Activated CD4-positive, alpha-beta T cell treated with anti-CD3 and anti-CD28 coated beads, Interleukin-10, Interleukin-2, amounts not matched to agents 100 ng/mL and 50 ng/mL, durations not matched to agents 16 hours and 8 hours (primary cell): ENCODE measurements at places on chromosomes 5 and 9.
A peak's percentile ranks its signal among the peaks of the same experiment; 100 is the strongest.

GRCh38 chr5:168086746-168087145 is 204.7 kb upstream of the WWC1 start:
- no peak for DNase-seq

DNA sequence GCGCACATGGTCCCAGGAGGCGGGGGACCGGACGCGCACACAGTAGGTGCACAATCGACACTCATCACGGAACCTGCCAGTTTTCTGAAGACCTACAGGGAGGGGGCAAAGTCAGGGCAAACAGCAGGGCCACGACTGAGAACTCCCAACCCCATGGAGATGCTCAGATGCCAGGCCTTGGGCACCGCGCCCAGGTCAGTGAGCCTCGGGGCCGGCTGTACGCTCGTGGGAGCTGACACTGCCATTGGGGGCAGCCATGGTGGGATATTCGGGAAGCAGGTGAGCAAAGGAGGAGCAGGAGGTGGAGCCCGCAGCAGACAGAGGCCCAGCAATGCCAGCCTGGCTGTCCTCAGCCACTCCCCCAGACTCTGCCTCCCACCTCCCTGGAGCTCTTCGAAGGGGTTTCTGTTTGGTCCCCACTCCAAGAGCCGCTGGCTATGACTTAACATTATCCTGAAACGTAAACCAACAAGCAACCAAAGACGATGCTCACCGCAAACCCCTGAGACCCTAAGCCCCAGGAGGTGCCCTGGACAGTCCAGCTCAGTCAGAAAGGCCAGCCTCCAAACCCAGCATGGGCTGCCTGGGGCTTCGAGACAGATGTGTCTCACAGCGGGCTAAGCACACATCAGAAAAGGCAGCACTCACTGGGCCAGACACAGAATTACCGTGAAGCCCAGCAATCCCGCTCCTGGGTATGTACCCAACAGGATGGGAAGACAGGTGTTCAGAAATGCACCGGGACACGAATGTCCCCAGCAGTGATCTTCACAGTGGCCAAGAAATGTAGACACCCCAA is 78.4 kb downstream of the VAV2 start:
- DNase-seq: no peak

DNA sequence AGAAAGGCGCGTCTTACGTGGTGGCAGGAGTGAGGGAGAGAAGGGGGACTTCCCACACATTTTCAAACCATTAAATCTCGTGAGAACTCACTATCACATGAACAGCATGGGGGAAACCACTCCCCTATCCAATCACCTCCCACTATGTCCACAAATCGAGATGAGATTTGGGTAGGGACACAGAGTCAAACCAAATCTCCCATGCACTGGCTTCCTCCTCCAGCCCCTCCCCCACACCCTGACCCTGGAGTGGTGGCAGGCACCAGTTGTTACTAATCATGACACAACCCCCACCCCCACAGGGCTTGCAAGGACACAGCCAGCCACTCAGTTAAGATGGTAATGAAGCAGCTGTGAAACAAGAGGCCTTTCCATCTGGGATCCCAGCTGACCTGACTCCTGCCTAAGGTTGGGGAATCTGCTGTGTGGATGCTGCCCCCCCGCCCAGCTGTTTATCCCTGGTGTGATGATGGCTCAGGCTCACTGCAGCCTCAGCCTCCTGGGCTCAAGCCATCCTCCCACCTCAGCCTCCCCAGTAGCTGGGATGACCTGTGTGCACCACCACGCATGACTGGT is 57.1 kb upstream of the FUBP3 start:
- no peak for DNase-seq

DNA sequence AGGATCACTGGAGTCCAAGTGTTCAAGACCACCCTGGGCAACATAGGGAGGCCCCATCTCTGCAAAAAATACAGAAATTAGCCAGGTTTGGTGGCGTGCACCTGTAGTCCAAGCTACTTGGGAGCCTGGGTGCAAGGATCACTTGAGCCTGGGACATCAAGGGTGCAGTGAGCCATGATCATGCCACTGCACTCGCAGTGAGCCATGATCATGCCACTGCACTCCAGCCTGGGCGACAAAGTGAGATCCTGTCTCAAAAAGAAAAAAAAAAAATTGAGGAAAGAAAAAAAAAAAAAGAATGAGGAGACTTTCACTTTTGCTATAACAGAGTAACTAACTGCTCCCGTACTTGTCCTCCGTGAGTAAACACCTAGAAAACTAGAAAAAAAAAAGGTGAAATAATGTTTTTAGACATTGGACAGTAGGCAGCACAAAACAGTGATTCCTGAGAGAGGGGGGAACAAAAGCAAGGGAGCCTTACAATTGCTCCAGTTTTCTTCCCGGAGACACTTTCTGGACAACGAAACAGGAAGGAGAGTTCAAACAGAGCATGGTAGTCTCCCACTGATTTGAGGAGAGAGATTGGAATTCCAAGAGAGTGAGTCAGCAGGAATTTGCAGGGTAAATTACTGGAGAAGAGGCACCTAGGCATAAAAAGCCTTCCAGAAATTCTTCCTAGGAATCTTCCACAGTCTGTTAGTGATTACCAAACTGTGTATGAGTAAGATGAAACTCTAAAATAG is 6.9 kb upstream of the ZBTB5 start:
- no peak for DNase-seq

DNA sequence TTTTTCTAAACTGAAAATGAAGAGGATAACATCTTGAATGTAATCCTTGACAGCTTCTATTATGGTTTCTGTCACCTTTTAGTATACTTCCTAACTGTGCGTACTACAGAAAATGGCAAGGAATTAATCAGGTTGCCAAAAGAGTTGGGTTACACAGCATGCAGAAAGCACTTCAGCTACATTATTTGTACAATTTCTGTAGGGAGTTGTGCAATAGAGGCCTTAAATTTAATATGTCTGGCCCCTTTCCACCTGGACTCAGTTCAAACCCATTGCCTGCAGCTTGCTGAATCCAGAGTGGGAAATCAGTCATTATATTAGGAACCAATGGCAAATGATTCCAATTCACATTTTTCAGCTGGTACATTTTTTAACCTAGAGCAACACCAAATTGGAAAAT is 549.7 kb downstream of the CSNK1G3 start:
- no peak for DNase-seq

DNA sequence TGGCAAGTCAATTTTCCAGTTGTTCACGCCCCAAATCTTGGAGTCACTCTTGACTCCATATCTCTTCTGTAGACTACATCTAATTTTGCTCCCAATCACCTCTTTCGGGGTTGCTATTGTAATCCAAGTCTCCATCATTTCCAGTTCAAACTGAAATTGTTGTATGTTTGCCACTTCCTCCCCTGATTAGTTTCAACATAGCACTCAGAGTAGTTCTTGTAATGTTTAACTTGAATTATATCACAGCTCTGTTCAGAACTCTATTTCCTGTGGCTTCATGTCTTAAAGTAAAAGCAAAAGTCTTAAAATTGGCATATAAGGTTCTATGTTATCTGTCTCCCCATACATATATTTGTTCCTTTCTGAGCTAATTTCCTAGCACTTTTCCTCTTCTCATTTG is 348.5 kb upstream of the RIOK2 start:
- DNase-seq: no peak

- no peak for DNase-seq
Observed at GRCh38 chr5:113552137-113552536, 38.6 kb downstream of the YTHDC2 start.

GRCh38 chr5:135232958-135233357 is 166.1 kb downstream of the MACROH2A1 start:
- no peak for DNase-seq

- no peak for DNase-seq
Observed at GRCh38 chr5:7803937-7804336, 47.0 kb downstream of the CFAP90 start.

GRCh38 chr9:109912726-109913460 is 132.9 kb downstream of the PALM2AKAP2 start:
- DNase-seq: no peak

- DNase-seq: no peak
Observed at GRCh38 chr5:180387798-180388197, 34.7 kb upstream of the GFPT2 start.

- DNase-seq: no peak
Observed at GRCh38 chr5:96315431-96315830, 117.6 kb downstream of the PCSK1 start.

DNA sequence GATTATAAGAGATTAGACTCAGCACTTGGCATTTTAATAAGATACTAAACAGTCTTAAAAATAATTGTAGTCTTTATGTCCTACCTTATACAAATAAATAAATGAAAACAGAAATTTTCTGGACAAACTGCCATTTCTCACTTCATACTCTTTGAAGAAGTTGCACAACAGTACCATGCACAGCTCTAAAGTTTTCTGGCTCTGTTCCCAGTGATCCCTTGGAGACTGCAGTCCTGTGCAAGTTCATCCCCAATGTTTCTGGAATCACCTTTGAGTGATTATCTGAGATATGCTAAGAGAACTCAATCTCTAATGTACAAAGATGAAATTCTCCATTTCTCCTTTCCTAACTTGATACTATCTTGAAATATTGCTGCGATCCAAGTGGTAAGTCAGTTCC is 330.4 kb upstream of the EDIL3 start:
- no peak for DNase-seq

DNA sequence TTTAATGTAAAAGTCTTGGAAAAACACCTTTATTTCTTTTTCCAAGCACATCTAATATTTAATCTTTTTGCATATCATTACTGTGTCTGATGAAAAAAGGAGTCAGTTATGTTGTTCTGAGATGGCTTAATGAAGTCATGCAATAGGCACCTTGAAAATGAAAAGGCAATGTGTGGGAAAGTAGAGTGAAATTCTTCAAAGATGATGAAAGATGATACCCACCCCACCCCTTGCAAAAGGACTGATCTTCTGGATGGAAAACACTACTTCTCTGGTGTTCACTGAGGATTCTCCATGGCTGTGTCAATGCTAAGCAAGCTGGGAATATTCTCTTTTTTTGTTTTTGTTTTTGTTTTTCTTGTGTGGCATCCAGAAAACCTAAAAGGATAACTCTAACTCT is 47.9 kb upstream of the TRPC7 start:
- DNase-seq: no peak

- no peak for DNase-seq
Observed at GRCh38 chr9:14542071-14542470, 151.2 kb downstream of the ZDHHC21 start.

GRCh38 chr9:97895695-97896332 is 26.5 kb downstream of the TRMO start:
- peak; percentile 26 for DNase-seq

DNA sequence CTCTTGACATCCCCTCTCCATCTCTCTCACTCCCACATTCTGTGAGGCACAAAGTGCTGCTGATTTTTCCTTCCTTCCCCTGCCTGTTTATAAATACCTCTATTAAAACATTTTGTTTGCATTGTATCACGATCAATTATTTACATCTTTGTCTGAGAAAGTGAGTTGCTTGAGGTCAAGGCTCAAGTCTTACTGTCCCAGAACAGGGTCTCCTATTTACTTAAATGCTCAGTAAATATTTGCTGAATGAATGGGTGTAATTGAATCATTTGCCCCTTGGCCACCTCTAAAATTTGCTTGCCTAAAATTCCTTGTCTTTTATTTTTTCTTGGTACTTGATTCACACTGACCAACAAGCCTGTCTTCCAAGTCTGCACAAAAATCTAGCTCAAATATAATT is 103.5 kb downstream of the ZNF462 start:
- no peak for DNase-seq
